ENCODE measurements at places on chromosomes 5 and 9.

DNA sequence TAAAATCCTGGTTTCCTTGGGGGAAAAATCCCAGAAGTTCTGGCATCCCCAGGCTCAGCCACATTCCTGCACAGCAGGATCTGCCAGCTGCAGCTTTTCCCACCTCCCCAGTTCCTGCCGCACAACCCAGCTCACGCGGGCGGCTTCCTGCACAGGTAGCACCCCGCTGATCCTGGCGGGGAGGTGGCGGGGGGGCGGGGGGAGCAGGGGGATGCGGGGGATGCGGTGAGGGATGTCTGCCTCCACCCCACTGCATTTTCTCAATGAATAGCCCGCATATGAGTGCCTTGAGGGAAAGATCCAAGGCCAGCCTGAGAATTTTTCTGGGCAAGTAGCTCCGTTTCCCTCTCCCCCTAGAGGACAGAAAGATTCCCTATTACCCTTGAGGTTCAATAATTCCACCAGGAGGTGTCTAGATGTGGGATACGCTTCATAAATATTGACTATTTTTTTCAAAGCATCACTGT lies 21.1 kb downstream of the GFPT2 start:
- no peak for DNase-seq

DNA sequence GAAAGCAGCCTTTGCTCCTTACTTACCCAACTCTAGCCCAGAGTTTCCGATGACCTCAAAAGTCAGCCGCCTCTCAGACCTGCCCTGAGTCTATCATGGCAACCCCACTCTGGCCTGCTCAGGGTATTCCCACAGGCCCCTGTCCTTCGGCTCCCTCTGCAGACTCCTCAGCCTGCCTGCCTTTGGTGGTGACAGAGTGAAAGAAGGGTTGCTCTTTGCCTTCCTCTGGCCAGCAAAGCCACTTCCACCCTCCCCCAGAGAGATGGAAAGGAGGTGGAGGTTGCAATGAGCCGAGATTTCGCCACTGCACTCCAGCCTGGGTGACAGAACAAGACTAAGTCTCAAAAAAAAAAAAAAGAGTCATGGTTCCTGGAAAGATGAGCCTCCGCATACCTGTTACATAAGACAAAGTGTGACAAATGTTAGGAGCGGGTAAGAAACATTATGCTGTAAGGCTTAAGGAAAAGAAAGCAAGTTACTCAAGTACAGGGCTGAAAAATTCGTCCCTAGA lies 2.3 kb upstream of the SMIM33 start:
- peak; percentile 48 for DNase-seq

- DNase-seq = no peak
Measured at GRCh38 chr9:100129772-100130171, 30.7 kb downstream of the INVS start.

DNA sequence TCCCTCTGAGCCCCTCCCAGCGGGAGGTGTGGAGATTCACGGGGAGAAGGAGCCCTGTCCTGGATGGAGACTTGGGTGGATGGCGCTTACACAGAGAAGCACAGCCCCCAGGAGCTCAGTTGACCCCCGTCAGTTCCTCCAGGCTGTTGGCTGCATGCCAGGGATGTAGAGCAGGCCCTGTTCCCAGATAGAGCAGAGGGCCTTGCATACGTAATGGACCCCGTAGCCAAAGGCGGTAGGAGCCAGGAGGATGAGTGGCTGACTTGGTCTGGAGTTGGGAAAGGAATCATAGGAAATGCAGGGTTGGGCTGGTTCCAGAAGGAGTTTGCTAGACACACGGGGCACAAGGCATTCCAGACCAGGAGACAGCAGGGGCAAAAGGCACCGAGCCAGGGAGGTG lies 2.5 kb downstream of the PMPCA start:
- no peak for DNase-seq

GRCh38 chr5:130966990-130967525 lies 198.0 kb downstream of the HINT1 start:
- no peak for DNase-seq

All from activated CD4-positive, alpha-beta T cell treated with anti-CD3 and anti-CD28 coated beads, Interleukin-2, amount 50 U/mL, for 16 hours (primary cell).